ENCODE measurements at places on chromosomes 7 and 10.

DNA sequence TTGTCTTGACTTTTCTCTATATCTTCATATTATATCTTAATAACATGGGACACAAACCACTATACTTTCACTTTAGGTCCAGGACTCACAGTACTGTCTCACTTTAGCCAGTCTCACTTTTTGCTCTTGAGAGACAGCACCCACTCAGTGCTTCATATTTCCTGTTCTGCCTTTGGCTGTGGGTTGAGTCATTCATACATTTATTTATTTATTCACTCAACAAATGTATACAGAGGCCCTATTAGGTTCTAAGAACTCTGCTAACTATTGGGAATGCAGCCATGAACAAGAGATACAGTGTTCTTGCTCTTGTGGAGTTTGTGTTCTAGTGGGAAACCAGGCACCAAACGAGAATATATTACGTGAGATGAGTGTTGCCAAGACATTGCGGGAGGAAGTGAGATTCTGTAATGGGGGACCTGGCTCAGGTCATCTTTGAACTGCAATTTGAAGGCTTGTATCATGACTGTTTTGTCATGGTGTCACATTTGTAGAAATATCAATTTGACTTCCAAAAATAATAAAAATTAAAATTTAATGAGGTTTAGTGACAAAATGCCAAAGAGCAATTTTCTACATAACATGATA is 190.1 kb downstream of the SDHAF3 start:
- DNase-seq, result no peak

GRCh38 chr10:93193906-93194305 is 120.2 kb downstream of the CYP26A1 start:
- no peak for DNase-seq

GRCh38 chr10:60309891-60310290 is 79.8 kb downstream of the ANK3 start:
- DNase-seq, result no peak

DNA sequence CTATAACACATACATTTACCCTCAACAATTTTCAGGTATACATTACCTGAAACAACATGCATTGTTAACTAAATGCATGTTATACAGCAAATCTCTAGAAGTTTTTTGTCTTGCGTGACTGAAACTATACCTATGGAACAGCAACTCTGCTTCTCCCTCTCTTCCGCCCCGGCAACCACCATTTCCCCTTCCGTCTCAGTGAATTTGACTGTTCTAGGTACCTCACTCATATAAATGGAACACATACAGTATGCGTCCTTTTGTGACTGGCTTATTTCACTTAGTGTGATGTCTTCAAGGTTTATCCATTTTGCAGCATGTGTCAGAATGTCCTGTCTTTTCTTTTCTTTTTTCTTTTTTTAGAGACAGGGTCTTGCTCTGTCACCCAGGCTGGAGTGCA is 22.5 kb downstream of the CALHM2 start:
- no peak for DNase-seq

DNA sequence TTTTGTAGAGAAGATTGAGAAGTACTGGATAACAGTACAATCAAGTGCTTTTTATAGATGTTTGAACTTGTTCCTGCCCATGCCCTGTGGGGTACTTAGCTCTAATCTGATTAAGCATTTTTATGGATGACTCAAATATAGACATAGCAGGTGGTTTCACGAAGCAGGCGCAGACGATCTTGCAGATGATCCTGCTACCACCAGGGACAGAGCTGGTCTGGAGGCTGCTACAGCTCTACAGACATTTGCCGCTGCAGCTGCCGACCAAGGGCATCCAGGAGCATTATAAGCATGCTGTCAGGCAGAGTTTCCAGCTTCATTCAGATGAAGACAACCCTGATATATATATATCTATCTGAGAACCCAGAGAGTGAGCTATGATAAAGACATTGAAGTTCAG is 650.4 kb downstream of the NXPH1 start:
- no peak for DNase-seq

DNA sequence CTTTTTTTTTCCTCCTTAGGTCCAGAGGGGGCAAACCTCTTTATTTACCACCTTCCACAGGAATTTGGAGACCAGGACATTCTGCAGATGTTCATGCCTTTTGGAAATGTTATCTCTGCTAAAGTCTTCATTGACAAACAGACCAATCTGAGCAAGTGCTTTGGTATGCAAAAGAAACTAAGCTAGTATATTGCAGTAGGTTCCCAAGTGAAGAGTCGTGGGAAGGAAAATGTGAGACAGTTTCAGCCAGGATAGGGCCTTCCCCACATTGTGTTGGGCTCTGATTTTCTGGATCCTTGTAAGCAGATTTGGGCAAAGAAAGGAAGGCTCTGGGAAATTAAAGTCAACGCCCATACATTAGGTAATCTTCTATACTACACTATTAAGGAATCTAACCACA is 285.6 kb downstream of the USP6NL start:
- no peak for DNase-seq

DNA sequence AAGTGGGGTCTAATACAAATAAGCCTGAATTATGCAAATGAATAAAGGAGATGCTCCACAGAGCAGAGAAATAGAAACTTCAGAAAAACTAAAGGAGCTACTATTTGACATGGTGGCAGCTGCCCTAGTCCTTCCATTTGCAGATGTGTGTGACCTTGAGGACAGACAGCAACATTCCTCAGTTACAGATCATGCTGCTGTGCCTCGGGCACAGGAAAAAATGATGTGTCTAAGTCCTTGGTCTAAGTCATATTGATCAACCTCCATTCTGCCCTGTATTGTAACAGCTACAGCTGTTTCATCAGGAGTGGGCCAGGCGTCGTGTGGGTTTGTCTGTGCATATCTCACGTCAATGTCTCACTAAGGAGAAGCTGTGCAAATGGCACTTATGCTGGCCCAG is 710.4 kb downstream of the TNS3 start:
- no peak for DNase-seq
